ENCODE measurements at places on chromosomes 4 and X.
A peak's percentile ranks its signal among the peaks of the same experiment; 100 is the strongest.

GRCh38 chr4:126959056-126959745 lies 673.6 kb upstream of the INTU start:
- DNase-seq: no peak

DNA sequence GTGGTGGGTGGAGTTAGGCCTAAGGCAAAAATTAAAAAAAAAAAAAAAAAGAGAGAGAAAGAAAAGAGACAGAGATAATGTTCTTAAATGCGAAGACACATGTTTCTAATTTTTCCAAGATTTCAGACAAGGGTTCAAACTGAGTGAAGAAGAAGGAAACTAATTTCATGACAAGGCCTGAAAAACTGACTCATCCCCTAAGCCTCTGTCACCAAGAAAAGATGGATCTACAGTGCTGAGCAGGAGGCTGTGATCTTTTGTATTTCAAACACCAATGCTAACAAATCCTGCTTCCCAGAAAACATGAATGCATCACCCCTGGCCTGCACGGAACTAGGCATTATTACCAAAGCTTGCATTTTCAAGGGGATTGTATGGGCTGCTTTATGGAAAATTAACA lies 75.3 kb downstream of the PPARGC1A start:
- DNase-seq: no peak

- no peak for DNase-seq
These were observed 207.1 kb downstream of the PPP3CA start for GRCh38 chr4:101140228-101140627.

- no peak for DNase-seq
These were observed 680.6 kb upstream of the CPEB2 start for GRCh38 chr4:14321723-14322122.

DNA sequence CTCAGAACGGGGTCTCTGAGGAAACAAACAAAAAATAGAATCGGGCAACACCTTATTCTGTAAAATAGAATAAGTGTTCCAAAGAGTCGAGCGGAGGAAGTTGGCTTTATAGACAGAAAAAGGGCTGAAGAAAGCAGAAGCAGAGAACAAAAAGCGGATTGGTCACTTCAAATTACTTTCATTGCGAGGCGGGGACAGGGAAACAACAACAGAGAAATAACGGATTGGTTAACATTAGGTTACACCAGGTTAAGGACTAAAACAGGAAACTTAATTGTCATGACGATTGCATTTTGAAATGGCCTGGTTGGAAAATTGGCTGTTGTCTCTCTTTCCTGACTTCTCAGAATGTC lies 433 bp upstream of the COQ2 start:
- peak; percentile 78 for DNase-seq

- DNase-seq: no peak
These were observed 33.1 kb downstream of the ERVMER34-1 start for GRCh38 chr4:52718123-52718522.

- no peak for DNase-seq
These were observed 468.8 kb downstream of the BCOR start for GRCh38 chrX:39629001-39629400.

DNA sequence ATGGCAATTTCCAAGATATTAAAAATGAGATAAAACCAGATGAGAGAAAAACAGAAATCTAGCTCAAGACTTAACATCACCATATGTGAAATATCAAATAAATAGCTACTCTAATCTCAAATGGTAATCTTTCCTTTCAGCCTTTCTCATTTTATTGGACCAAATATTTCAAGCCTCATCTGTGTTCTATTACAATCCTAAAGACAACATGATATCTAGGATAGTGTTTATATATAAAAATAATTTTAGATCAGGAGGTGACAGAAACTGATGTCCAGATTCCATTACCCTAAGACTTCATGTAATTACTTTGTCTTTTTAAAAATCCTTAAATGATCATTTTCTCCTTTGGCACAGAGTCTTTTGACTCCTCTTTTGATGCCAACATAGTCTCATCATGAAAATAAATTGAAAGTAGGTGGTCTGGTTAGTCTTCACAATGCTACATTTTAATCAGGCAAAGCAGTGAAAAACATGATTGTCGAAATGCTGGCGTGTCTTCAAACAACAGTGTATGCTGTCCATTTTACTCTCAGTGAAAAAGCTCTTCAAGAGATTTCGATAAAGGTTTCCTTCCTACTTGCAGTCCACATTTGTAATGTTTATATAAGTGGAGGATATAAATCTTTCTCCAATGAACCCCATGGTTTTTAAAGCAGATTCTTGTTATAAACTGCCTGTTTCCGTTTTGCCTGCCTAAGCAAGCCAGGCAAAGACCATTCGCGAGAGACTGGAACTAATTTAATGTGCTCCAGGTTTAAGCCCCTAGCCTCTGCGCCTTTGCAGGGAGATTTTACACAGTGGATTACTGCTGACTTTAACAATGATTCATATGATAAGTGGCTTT lies 169.8 kb downstream of the SCFD2 start:
- no peak for DNase-seq

GRCh38 chr4:93834249-93835066 lies 5.9 kb downstream of the ATOH1 start:
- DNase-seq: no peak

GRCh38 chr4:76607266-76607799 lies 172.3 kb downstream of the SHROOM3 start:
- DNase-seq: no peak

DNA sequence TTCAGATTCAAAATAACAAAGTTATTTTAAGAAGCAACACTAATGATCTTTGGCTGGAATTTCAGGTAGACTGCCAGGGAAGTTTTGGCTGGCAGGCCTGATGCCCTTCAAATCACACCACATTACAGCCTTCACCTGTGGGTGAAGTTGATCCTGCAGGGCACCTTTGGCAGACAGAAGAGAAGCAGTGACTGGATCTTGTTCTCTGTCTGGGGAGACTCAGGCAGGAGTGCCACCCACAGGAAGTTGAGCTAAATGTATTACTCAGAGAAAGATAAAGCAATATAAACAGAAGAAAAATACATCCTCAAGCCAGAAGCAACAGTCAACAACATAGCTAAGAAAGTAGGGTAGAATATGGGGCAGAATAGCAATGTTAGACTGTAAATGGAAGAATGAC lies 12.8 kb upstream of the CFAP299 start:
- no peak for DNase-seq

GRCh38 chr4:82708982-82709381 lies 89.6 kb downstream of the SCD5 start:
- DNase-seq: no peak

GRCh38 chr4:1463088-1463926 lies 57.1 kb upstream of the NKX1-1 start:
- no peak for DNase-seq

DNA sequence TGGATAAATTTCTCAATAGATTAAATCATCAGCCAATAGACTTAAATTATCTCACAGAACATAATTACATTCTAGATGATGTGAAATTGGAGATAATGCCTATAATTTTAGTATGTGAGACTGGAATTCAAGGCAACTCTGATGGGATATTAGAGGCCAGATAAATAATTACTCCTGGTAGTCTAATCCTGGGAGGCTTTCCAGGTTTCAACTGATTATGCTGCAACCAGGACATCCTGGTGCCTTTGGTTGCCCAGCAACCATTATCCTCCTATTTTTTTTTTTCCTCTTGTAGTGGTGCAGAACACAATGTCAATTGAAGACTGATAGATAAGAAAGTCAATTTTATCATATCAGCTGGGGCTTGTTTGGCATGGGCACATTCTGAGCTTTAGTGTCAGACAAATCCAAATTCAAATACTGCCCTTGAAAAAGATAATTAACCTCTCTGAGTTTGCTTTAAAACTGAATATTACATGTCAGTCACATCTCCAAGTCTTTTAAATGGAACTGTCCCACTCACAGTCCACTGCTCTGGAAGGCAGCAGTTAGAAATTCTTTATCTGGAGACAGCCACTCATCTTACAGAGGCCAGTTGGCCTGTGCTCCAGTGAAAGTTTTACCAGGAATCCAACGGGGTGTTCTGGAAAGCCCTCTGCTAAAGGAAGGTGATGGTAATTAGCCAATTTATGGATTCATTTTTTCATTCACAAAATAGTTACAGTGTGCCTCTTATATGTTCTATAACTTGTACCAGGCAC lies 95.3 kb upstream of the GUCY1A1 start:
- no peak for DNase-seq

DNA sequence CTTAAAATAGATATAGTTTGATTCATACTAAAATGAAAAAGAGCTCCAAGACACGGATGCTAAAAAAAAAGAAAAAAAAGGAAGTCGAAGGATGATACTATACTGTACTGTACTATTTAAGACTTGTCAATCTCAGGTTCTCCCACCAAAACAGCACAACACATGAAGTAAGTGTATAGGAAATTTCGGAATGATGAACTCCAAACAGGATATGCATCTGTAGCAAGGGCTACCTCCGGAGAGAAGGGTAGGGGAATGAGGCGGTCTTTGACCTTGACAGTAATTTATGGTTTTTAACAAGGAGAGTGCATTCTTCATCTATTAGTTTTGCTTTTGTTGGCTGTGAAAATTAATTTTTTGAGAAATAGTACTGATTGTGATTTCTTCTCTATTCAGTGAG lies 541 bp upstream of the FIP1L1 start:
- no peak for DNase-seq

DNA sequence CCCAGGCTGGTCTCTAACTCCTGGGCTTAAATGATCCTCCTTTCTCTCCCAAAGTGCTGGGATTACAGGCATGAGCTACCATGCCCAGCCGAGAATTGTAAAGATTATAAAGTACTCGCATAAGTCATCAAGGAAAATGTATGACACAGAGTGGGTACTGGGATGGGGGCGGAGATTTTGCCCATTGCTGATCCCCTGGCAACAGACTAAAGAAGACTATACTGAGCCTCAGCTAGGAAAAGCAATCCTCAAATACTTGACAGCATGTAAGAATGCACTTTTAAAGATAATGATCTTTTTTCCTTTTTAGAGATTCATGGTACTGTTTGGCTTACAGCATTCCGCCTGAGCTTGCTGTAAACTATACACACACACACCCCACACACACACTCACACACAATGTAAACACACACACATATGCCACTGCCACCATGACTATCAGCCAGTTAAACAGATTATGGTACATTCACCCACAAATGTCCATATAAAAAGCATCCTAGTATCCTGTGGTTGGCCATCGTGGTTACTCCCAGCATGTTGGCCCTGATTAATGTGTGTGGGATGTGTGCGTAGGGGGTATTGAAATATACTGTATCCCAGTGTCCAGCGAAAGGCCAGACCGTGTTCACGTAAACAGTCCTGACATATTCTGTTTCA lies 113.0 kb downstream of the AMELX start:
- DNase-seq: no peak

GRCh38 chrX:11787564-11787963 lies 29.5 kb downstream of the MSL3 start:
- peak; percentile 70 for DNase-seq

- no peak for DNase-seq
These were observed 270.3 kb downstream of the BMPR1B start for GRCh38 chr4:95027905-95028618.

GRCh38 chrX:118632862-118633261 lies 94.5 kb upstream of the IL13RA1 start:
- no peak for DNase-seq

DNA sequence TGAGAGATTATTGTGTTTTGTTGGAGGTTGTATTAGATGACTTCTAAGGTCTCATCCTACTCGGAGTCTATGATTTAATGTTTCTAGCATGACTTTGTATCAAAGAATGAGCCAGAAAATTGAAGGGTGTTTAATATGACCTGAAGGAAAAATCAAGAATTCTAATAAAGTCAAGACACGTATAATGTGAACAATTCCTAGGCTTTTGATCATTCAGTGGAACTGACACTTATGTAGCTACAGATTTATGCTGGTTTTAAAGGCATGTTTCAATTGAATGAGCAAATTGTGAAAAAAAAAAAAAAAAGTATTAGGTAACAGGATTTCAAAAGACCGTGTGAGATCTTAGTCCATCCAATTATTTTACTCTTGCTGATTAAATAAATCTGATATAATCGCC lies 64.9 kb downstream of the GRID2 start:
- DNase-seq: no peak

DNA sequence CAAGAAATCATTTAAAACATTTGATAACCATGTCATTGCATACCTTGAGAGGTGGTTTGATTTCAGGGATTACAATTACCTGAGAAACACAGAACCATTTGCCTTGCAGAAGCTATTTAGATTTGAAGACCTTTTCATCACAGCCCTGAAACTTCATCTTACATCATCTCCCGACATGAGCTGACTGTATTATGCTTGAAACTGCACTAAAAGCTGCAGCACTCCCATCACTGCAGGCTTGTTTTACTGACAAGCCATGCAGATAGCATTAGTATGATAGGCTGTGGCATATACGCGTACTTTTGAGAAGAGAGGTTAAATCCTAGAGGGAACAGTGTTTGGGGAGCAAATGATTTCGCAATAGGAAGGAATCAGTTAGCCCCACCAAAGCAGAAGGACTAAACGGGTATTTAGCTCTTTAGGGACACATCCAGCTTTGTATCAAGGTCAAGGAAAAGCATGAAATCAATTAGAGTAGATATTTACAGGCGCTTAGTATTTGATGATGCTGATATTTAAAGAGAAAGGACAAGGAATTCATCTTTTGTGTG lies 133.2 kb upstream of the DIAPH2 start:
- DNase-seq: no peak
